ENCODE measurements at places on chromosomes 2 and 18.

DNA sequence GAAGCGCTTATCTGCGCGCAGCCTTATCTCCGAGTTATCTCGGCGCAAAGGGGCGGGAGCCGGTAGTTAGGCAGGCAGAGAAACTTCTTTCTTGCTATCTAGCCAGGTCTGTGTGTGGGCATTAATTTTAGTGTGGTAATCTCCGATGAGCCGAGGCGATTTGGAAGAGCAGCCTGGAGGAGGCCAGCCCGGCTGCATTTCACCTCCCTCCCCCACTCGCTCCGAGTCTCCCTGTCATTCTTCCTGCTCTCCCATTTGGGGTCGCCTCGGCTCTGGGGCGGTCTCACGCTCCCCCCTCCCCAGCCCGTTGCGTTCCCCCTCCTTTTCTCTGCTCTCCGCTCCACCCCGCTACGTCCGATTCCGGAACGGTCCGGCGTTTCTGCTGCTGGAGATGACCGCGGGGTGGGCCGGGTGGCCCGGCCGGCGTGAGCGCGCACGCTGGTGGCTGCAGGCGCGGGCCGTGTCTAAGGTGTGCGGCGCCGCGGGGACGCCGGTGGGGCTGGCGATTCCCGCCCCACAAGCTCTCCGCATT is 566 bp downstream of the GATA6 start:
- DNase-seq = no peak

DNA sequence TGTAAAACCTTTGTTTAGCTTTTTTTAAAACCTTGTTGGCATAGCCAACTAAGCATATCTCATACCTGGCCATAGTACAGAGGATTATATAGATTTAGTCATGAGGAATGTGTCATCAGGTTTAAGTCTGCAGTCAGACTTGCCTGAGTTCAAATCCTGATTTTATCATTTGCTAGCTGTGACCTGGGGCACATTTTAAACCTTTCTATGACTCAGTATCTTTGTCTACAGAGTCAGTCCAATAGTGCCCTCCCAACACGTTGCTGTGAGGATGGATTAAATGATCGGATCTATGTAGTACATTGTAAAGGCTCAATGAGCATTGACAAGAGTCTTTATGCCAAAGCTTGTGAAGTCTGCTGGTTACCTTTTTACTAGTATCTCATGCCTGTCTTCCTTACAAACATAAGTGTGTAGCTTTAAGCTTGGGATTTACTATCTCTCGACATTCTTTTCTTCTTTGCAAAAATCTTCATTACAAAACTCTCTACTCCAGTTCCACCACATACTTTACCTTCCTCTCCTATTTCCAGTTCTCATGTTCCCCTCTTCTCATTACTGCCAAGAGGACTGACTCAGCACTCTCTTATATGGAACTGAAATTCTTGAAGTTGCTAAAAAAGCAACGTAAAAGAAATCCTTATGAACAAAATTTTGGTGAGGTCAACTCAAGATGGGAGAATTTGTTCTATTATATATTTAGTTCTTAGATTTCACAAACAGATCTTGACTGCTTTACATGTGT is 68.1 kb upstream of the RBMS1 start:
- peak; percentile 91 for DNase-seq

DNA sequence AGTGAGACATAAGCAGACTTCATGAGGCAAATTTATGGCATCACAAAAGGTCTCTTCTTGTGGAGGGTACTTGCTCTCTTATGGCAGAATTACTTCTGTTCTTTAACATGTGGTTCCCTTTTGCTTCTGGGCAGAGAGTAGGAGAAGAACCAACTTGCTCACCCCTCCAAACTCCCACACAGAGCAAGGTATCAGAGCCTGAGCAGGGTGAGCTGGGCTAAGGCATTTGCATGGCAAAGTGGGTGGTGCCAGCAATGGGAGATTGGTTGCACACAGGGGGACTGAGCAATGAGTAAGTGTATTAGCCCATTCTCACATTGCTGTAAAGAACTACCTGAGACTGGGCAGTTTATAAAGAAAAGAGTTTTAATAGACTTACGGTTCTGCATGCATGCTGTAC is 64.2 kb upstream of the ITGB6 start:
- no peak for DNase-seq

GRCh38 chr2:42035241-42035640 is 12.6 kb upstream of the PKDCC start:
- DNase-seq = no peak

- DNase-seq = no peak
Measured at GRCh38 chr2:187612857-187613256, 58.6 kb upstream of the TFPI start.

GRCh38 chr2:62141142-62141740 is 54.7 kb upstream of the B3GNT2 start:
- DNase-seq = no peak

GRCh38 chr2:54176577-54176976 is 61.2 kb downstream of the ACYP2 start:
- DNase-seq = peak; percentile 24

GRCh38 chr2:223508372-223508771 is 93.8 kb downstream of the SCG2 start:
- DNase-seq = no peak
